Psoas muscle (tissue), 8 donors: ENCODE measurements at places on chromosomes 3 and 15.

- DNase-seq: peak; percentile 68
These were observed 4.1 kb upstream of the ACTC1 start for GRCh38 chr15:34799149-34800101.

- DNase-seq: no peak
These were observed 119.1 kb downstream of the OPA1 start for GRCh38 chr3:193711964-193712598.

DNA sequence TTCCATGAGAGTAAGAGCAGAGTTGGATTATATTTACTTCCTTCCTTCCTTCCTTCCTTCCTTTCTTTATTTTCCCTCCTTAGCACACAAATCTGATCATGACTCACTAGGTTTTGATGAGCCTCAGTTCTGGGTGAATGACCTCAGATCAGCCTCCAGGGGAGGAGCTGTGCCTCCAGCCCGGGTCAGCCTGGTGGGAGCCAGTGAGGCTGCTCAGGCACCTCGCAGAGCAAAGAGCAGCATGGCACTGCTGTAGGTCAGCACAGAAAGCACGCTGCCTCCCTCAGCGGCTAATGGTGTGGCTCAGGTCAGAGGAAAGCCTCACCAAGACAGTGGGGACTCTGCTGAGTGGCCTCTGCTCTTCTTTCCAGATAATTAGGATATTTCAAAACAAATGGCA lies 108.5 kb downstream of the SYNPR start:
- DNase-seq: no peak

DNA sequence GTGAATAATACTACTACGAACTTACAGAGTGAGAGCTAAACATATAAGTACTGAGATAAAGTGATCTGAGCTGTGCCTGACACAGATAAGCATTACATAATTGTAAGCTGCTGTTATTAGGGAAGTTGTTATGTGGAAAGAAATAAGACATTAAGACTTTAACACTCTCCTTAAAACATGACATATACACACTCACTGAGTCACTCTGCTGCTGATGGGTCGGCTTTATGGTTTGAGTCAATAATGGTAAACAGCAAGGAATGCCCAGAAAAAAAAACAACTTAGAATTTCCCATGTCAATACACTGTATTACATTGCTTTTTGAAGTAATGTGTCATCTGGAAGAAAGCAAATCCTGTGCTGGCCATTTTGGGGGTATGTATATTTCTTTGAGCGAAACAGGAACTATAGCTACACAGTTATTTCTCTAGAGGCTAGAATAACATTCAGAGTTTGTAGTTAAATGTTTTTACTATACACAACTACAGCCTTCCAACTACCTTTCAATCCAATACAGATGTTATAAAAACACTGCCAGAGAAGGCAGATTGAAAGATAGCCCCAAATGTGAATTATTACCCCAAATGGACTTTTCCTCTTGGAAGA lies 22.8 kb upstream of the SPRED1 start:
- no peak for DNase-seq

DNA sequence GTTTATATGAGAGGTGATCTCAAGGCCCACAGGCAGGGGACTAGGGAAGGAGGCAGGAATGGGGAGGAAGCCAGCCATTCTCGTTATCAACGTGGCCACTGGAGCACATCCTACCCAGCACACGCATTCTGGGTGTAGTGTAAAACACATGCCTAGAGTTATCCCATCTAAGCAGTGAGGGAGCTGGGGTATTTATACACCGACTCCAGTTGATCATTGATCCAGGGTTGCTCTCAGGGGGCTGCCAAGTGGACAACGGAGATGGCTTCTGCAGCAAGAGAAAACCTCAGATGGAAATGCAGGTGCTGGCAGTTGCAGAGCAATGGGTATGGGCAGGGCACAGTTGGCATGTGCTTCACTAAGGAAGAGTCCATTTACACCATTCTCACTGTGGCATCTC lies 30.4 kb upstream of the SYNM start:
- no peak for DNase-seq

DNA sequence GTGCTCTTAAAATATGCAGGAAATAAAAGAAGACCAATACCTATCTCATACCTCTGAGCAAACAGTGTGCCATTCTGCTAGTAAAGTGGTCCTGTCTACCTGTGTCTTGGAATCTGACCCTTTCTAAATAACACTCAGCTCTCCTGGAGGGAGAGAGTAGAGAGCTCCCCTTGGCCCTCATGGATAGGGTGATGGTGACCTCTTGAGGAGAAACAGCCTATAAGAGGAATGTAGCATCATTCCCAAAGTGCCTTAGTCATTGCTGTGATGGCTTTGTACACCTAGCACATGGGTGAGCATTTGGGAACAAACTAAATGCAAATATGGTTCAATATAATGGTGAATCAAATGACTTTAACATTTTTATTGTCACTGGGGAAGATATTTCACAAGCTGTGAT lies 10.0 kb downstream of the SNTN start:
- DNase-seq: no peak

- DNase-seq: peak; percentile 44
These were observed 13.1 kb downstream of the HDAC11 start for GRCh38 chr3:13492976-13493866.

DNA sequence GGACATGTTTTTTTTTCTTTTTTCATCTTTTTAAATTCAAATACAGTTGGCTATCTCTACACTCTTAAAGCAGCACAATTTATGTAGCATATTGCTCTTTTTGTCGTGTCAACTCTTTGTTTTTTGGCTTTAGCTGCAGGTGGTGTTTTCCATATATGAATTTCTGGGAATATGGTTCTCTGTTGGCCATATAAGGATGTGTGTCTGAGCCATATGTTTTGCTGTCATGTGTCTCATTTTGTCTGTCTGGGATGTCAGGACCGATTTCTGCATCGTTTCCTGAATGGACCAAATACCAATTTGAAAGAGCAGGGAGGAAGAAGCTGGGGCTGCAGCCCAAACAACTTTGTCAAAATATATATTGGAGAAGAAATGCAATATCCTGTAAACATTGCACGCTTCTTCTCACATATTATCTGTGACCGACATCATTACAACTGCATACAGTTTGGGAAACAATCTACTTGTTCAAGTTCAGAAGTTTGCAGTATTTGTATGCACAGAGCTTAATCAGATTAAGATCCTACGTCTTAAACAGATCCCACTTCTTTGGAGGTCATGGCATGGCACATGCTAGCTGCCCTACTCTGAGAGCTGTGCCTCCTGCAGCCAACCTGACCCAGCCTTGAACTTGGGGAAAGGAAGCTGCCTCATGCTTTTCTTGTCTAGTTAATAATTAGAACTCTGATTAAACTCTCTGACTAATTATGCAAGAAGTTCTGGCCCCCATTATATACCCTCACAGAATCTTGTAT lies 4.0 kb upstream of the SATB1 start:
- no peak for DNase-seq

- no peak for DNase-seq
These were observed 398.3 kb downstream of the MFSD1 start for GRCh38 chr3:159200176-159200575.

- DNase-seq: no peak
These were observed 348.3 kb upstream of the TMCO5A start for GRCh38 chr15:37586011-37586583.

- DNase-seq: no peak
These were observed 32.0 kb downstream of the WWTR1 start for GRCh38 chr3:149625795-149626194.

GRCh38 chr3:103002425-103003176 lies 567.8 kb downstream of the ZPLD1 start:
- no peak for DNase-seq

GRCh38 chr15:31439328-31439727 lies 112.7 kb downstream of the KLF13 start:
- DNase-seq: no peak

DNA sequence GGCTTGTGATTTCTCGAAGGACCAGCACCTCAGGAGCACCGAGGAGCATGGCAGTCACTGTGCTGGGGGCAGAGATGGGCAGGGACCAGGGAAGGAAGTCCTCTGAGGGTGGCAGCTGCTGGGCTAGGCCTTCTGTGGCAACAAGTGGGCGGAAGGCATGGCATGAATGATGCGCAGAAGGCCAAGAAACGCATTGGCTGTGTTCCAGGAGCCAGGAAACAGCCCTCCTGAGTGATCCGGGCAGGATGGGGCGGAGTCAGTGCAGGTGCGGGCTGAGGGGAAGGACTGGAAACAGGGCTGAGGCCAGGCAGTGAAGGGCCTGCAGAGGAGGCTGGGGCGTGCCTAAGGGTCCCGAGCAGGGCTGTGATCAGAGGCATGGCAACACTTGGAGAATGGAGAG lies 23.6 kb downstream of the MRPS11 start:
- no peak for DNase-seq

DNA sequence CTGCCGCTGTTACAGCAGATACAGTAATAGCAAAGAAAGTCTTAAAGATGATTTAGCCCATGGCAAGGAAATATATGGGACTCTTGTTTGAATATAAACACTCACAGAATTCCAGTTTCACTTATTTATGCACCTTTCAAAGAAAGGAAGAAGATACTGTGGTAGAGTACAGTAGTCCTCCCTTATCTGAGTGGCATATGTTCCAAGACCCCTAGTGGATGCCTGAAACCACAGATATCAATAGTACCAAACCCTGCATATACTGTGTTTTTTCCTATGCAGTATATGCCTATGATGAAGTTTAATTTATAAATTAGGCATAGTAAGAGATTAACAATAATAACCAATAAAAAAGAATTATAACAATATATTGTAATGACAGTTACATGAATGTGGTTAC lies 8.2 kb downstream of the MAP2K1 start:
- DNase-seq: no peak

- DNase-seq: no peak
These were observed 15.3 kb upstream of the ARL14 start for GRCh38 chr3:160661660-160662059.

- no peak for DNase-seq
These were observed 95.9 kb downstream of the GALK2 start for GRCh38 chr15:49265911-49266310.

GRCh38 chr15:70121624-70122302 lies 24.0 kb upstream of the TLE3 start:
- peak; percentile 85 for DNase-seq

- no peak for DNase-seq
These were observed 465 bp downstream of the RUVBL1 start for GRCh38 chr3:128123156-128123537.

DNA sequence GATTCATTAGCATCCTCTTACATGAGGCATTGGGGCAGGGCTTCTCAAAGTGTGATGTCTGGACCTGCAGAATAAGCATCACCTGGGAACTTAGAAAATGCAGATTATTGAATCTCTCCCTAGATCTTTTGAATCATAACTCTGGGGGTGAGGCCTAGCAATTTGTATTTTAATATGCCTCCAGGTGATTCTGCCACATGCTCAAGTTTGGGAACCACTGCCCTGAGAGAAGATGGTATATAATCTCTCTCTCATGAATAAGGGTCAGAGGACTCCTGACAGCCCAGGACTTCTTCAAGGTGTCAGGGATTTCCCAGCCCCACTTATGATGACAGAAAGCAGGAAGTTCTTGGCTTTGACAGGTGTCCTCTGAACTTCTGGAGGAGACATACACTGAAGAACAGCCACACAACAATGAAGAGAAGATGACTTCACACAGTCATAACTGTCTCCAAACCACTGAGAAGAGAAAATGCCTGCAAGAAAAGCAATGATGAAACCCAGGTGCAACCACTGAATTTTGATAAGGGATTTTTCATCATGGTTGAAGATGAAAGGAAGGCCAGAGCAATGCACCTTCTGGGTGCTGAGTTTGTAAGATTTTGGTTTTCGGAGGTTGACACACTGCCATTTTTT lies 211.9 kb upstream of the MRPL3 start:
- no peak for DNase-seq

- DNase-seq: no peak
These were observed 597 bp downstream of the P2RY12 start for GRCh38 chr3:151383956-151384355.
